Stimulated activated CD4-positive, alpha-beta T cell treated with anti-CD3 and anti-CD28 coated beads, Interleukin-15, amount 100 ng/mL, for 1 hour (primary cell): ENCODE measurements at places on chromosomes 6 and 20.

DNA sequence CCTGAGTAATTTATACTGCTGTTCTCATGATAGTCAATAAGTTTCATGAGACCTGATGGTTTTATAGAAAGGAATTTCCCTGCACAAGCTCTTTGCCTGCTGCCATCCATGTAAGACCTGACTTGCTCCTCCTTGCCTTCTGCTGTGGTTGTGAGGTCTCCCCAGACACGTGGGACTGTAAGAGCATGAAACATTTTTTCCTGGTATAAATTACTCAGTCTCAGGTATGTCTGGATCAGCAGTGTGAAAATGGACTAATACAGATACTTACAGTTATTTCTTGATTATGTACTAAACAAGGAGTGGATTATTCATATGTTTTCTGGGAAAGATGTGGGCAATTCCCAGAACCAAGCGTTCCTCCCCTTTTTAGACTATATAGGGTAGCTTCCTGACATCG is 1.9 kb upstream of the TRIM38 start:
- no peak for DNase-seq

GRCh38 chr6:39353698-39354315 is 31.3 kb upstream of the KCNK16 start:
- DNase-seq = no peak

GRCh38 chr20:64048402-64049044 is 916 bp downstream of the SOX18 start:
- DNase-seq = no peak

DNA sequence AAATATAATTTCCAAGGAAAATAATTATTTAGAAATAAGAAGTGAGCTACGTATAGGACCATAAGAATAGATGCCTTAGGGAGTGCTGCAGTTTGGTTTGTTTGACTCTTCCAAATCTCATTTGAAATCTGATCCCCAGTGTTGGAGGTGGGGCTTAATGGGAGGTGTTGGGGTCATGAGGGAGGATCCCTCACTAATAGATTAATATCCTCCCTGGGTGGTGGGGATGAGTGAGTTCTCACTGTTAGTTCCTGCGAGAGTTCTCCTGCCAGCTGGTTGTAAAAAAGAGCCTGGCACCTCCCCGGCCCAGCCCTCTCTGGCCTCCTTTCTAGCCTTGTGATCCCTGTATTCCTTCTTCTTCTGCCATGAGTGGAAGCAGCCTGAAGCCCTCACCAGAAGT is 69.3 kb downstream of the RCAN2 start:
- no peak for DNase-seq

DNA sequence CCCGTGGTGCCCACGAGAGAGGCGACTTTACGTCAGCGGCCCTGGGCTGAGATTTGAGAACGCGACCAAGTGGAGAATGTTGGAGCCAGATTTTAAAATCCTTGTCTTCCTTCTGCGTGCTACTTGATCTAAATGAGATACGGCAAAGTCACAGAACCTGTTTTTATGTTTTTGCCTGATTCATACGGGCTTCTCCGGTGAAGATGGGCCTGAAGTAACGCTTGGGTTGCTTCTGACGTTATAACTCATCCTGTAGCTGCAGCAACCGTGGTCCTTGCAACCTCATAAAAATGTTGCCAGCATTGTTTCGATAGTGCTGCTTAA is 462 bp upstream of the SLC35B3 start:
- DNase-seq = no peak

- DNase-seq = no peak
These were observed 31.5 kb upstream of the TGM2 start for GRCh38 chr20:38196592-38196991.

DNA sequence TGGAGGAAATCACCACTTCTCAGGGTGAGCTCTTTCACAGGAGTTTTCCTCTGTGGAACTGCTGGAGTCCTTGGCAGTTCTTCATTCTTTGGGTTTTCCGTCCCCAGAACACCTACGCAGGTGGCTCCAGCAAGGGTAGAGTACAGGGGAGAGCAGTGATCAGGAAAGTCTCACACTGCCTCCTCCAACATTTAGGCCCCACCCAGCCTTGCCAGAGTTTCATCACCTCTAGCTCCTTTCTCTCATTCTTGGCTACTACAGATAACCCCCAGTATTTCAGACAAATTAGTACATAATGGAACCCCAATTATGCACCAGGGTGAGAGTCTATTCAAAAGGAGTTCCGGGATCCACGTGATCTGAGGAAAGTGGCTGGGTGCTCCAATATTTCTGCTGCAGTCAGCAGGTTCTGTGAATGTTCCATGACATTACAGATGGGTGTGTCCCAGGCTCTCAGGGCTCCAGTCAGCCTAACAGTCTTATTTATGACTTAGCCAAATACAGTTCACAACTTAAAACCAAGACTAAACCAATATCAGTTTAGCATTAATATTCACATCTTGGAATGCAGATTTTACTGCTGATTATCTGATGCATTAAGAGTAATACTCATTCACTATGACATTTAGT is 44.6 kb downstream of the GPR63 start:
- DNase-seq = no peak

GRCh38 chr6:11356404-11357155 is 124.1 kb upstream of the NEDD9 start:
- no peak for DNase-seq

DNA sequence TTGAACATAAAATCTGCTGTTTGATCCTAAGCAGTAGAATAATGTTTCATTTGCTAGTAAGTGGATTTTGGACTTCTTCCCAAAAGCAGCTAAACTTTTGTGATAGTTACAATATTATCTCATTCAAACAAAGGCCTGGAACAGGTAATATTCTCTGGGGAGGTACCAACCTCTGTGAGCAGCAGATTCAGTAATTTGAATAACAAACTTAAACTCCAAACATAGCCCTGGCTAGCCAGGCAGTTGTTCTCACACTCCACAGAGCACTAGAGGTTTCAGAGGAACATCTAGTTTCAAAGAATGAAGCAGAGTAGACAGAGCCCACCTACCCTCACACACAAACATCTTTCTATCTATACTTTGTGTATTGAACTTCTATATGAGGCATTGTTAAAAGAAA is 40.9 kb downstream of the LGSN start:
- DNase-seq = no peak

DNA sequence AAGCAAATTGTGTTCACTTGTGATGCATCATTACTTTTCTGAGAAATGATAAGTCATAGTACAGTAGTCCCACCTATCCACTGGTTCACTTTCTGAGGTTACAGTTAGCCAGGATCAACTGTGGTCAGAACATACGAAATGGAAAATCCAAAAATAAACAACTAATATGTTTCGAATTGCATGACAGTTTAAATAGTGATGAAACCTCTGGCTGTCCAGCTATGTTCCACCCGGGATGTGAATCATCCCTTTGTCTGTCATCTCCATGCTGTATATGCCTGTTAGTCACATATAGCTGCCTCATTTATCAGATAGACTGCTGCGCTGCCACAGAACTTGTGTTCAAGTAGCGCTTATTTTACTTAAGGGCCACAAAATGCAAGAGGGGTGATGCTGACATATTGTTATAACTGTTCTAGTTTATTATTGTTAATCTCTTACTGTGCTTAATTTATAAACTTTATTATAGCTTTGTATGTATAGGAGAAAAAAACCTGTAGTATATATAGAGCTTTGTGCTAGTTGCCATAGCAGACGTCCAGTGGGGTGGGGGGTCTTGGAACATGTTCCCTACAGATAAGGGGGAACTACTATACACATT is 29.2 kb downstream of the AFDN start:
- no peak for DNase-seq

DNA sequence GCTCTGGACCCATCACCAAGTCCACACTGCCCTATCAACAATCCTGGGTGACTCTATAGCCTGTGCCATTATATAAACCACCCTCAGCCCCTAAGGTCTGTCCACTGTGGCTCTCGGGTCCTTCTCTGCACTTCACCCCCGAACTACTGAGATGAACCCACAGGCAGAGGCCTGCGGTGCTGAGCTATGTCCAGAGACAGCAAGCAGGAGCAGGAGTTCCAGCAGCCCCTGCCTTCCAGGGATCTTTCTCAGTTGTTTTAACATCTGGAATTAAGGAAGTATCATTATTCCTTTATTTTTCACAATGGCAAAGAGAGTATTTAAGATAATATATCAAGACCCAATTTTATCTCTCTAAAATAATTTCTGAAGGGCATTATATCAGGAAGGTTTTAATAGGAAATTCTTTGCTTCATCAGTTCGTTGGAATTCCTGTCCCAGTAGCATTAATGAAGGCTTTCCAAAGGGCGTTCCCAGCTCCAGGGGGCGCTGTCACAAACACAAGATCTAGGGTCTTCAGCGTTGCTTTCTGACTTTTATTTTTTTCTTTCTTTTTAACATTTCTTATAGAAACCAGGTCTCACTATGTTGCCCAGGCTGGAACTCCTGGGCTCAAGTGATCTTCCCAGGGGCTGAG is 27.3 kb downstream of the RRBP1 start:
- DNase-seq = no peak

GRCh38 chr6:42105156-42105648 is 37.2 kb downstream of the C6orf132 start:
- no peak for DNase-seq

- DNase-seq = no peak
These were observed 366.7 kb downstream of the SYNE1 start for GRCh38 chr6:152270301-152270925.

- no peak for DNase-seq
These were observed 8.1 kb upstream of the DLGAP4 start for GRCh38 chr20:36298061-36298460.

DNA sequence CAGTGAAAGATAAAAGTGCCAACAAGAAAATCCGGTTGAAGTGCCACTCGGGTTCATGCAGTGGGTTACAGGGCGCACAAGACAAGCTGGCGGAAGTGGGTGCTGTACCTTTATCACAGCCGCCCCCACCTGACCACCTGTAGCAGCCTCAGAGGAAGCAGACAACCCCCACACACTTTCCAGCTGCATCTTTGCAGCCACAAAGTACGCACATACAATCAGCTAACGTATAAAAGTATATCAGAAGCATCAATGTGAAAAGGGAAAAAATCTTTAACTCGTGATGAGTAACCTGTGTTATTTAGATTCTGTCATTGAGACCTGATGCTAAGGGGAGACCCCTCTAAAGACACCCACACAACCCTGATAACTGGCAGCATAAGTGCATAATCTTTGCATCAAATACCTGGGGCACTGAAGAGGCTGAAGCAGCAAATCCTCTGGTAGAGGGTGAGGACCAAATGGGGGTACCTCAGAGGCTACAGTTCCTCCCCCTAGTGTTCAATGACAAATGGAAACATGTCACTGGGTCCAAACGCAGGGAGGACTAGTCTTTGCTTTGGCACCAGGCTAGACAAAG is 22.1 kb downstream of the BACH2 start:
- DNase-seq = peak; percentile 75

GRCh38 chr20:4897600-4897999 is 103.7 kb downstream of the SLC23A2 start:
- DNase-seq = no peak

DNA sequence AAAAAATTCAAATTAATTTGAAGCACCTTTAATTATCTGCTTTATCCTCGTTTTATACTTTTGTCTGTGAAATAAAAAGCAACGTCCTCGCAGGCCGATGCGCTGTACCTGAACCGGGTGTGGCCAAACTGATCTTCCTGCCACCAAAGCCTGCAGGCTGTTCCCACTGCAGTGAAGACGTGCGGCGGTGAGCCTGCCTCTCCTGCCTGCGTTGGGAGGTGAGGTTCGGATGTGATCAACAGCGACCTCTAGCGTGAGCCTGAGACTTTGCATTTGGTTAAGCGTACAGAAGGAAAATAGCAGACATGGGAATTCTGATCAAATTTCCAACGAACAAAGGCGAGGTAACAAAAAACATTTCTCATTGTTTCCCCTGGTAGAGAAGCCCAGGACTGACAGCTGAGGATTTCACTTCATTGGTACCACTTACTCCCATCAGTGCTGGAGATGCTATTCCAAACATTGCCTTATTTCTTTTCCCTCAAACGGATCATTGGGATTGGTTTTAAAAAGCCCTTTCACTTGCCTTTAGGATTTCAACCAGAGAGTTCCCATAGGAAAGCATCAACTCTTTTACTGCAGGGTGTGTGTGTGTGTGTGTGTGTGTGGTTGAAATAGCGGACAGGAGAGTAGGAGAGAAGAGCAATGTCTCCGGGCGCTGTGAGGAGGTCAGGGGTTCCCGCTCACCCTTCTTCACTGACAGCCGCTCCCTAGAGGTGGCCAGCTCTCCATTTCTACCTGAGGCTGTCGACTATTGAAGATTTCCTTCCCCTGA is 56.6 kb upstream of the CCN6 start:
- peak; percentile 52 for DNase-seq

GRCh38 chr20:990293-990959 is 11.7 kb downstream of the RSPO4 start:
- no peak for DNase-seq

GRCh38 chr6:67287566-67287965 is 1347.5 kb upstream of the ADGRB3 start:
- DNase-seq = no peak

- DNase-seq = no peak
These were observed 175.9 kb downstream of the ARID1B start for GRCh38 chr6:156953127-156953478.

DNA sequence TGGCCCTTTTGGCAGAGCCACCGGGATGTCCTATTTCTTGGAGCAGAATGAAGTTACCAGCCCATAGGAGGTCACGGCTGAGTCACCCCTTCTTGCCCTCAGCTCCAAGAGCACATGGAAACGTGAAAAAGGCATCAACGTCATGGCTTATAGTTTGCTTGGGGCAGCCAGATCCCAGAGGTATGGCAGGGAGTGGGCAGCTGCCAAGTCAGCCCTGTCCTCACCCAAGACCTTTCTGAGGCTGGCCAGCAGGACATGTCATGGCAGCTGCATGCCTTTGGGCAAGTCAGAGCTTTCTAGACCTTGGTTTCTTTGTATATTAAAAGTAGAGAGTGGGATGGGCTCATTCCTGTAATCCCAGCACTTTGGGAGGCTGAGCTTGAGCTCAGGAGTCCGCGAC is 8.2 kb upstream of the MDFI start:
- no peak for DNase-seq

DNA sequence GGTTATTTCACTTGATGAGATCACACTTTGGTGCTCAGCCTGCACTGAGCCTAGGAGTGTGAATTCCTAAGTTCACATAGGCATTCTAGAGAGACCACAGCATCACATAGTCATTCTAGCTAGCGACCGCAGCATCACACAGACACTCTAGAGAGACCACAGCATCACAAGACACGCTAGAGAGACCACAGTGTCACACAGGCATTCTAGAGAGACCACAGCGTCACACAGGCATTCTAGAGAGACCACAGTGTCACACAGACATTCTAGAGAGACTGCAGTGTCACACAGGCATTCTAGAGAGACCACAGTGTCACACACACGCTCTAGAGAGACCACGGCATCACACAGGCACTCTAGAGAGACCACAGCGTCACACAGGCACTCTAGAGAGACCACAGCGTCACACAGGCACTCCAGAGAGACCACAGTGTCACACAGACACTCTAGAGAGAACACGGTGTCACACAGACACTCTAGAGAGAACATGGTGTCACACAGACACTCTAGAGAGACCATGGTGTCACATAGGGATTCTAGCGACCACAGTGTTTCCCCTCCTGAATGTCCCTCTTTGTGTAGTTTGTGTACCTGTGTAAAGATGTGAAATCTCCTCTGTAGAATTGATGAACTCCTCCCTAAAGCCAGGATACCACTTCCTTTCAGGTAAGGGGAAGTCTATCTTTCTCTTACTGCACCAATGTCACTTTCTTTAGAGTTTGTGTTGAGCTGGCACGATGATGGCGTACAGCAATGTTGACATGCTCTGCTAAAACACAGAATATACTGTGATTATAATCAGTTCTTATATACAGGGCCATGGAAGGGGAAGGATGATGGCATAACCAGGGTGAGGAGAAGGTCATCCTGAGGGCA is 169.4 kb downstream of the ZDHHC14 start:
- no peak for DNase-seq
